HCT116 (cell line): ENCODE measurements at places on chromosomes 16 and 17.

GRCh38 chr17:77349976-77350830 is 209.4 kb downstream of the SEC14L1 start:
- no peak for DNase-seq

DNA sequence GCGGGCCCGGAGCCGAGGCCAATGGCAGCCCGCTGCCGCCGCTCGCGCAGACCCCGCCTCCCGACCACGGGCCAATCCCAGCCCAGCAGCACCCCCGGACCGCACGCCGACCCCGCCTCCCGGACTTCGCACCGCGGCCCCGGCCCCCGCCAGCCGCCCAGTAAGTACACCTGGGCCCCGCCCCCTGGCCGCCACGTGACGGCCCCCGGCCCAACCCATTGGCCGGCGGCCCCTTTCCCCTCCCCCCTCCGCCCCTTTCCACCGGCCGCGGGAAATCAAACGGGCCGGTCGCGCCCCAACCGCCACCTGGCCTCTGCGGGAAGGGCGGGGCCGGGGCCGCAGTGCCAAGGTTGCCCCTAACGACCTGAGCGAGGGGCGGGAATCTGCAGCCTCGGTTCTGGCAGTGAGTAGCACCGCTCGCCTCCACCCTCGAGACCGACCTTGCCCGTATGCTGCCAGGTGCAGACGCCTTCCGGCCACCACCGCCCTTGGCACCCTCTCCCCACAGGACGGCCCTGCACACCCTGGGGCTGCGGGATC is at the start of gene YBX2:
YBX2 (minus strand) TSS at position 26 of the 540 bp plus-strand sequence. CDS start 139 bp downstream, outside the sequence.
- DNase-seq: peak; percentile 48

DNA sequence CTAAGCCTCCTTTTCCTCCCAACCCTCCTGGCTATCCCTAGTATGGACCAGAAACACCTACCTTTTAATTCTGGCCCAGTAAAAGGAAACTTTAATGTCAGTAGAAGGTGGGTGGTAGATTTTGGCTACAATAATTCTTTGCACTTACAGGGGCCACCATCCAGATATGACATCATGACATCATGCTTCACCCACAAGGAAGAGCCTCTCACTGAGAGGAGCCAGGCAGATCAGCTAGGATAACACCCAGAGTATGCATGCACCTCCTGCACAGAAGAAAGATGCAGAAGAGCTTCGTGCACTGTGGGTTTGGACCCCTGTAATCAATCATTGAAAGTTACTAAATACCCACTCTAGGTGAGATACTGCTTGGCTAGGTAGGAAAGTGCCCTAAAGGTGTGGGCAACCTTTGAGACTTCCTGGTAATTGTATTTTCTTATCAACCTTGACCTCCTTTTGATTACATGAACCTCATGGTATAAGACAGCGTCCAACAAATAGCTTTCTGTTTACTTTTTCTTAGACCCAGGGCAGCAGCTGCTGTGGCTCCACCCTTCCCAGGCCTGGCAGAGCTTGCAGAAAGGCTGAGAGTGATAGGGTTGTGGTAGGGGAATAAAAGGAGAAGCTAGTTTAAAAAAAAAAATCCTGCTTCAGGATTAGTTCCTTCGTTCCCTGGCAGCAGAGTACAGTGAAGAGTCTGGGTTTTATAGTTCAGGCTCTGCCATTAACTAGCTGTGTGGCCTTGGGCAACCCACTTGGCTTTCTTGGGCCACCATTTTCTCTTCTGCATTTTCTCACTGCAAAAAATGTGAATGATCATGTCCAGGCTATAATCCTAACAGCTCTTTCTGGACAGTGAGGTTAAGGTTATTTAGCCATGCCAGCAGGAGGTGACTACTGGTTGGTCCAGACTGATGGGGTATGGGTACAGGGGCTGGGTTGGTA is 6.2 kb downstream of the MAP3K14 start:
- no peak for DNase-seq

DNA sequence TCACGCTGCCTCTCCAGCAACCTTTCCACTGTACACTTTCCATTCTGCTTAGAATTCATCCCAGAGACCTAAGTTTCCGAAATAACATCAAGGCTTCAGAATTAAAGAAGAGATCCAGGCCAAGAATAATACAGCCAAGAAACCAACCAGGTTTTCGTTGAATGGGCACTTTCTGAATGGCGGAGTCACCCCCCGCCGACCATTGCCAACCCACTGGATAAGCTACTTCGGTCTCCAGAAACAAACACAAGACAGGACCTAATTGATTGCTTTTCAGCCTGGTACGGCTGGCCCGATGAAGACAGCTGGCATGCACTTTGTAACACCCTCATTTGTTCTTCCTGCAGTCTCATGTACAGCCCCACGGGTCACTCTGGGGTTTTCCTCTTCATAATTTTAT is 308.1 kb upstream of the ZFHX3 start:
- no peak for DNase-seq

GRCh38 chr17:42271006-42271778 is 5.0 kb downstream of the STAT5B start:
- no peak for DNase-seq

DNA sequence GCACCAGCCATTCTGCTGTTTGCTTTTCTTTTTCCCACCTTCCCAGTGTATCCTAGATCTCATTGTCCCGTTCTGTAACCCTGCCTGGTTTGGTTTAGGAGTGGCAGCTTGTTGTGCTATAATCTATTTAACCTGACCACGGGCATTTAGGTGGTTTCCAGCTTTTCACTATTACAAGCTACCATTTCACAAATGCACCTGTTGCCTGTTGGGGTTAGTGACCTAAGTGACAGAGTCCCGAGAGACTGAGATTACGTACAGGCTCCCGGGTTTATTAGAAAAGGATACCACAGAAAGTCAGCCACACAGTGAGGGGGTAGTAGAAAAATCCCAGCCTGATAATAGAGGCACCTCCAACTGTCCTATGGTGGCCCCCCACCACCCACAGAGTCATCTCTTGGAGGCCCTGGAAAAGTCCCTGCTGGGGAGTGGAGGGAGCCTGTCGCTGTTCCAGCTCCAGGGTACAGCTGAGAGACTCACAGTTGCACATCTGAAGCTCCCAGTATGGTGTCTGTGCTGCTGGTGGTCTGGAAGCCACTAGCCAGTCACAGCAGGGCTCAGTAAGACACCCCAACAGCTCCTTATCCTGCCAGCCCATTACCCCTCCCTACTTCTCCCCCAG is 21.2 kb downstream of the CLEC16A start:
- no peak for DNase-seq
